Neural progenitor cell (in vitro differentiated cells): ENCODE measurements at places on chromosomes 4 and X. TPM values are rescaled to one million over a fixed set of nuclear protein-coding genes. Genes with fewer than 3 reads are reported as not detected.

DNA sequence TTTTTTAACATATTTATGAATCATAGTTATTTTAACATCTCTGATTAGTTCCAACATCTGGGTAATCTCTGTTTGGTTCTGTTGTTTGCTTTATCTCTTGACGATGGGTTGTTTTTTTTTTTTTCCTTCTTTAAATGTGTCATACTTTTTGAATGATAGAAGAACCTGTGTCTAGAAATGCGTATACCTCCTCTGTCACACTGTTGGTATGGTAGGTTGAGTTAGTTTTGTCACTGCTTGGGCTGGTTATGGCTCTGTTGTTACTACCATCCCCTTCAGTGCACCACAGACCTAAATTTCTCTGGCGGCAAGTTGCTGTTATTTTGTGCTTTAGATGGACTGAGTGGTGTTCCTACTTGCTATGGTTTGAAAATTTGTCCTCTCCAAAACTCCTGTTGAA is 16.8 kb downstream of the STIM2 start:
- no peak overlapping the region for H3K4me3 ChIP-seq
- H3K4me1 ChIP-seq = no peaks in the 10 kb centered on the region
- no peak for DNase-seq
- H3K36me3 ChIP-seq = no peaks in the 10 kb centered on the region
- no peak overlapping the region for H3K27ac ChIP-seq

Gene C4orf50
- total RNA-seq = 0.09 and 0.32 TPM in 2 replicates

DNA sequence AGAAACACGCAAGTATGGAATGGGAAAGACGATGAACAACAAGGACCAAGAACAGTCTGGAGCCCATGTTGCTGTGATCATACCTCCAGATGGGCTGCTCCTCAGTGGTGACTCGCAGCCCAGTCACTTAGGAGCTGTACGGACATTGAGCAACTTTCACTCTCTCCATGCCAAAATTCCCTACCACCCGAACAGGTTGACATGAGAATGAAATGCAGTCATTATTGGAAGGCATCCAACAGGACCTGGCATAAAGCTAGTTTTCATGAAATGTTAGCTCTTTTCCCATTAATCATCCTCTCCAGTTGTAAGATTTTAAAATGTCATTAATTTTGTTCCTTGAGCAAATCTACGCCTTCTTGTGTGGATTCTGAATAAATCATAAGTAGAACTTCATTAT is 82.7 kb upstream of the GPM6B start:
- H3K36me3 ChIP-seq = no peaks in the 10 kb centered on the region
- H3K4me3 ChIP-seq = no peak overlapping the region
- no peaks in the 10 kb centered on the region for H3K27me3 ChIP-seq

Gene PROM1
- 43.0 and 55.9 TPM in 2 replicates for total RNA-seq

Gene PPARGC1A
- 1.7 and 6.6 TPM in 2 replicates for total RNA-seq

GRCh38 chr4:87579478-87579877 is 28.9 kb upstream of the DSPP start:
- H3K27ac ChIP-seq = no peak overlapping the region
- no peaks in the 10 kb centered on the region for H3K27me3 ChIP-seq

- H3K27me3 ChIP-seq = no peaks in the 10 kb centered on the region
- no peaks in the 10 kb centered on the region for H3K36me3 ChIP-seq
- no peak for DNase-seq
- no peak overlapping the region for H3K27ac ChIP-seq
Measured at GRCh38 chr4:147461161-147461560, 19.7 kb upstream of the EDNRA start.
